ENCODE measurements at places on chromosomes 3 and 15. TPM values are rescaled to one million over a fixed set of nuclear protein-coding genes. Genes with fewer than 3 reads are reported as not detected.

DNA sequence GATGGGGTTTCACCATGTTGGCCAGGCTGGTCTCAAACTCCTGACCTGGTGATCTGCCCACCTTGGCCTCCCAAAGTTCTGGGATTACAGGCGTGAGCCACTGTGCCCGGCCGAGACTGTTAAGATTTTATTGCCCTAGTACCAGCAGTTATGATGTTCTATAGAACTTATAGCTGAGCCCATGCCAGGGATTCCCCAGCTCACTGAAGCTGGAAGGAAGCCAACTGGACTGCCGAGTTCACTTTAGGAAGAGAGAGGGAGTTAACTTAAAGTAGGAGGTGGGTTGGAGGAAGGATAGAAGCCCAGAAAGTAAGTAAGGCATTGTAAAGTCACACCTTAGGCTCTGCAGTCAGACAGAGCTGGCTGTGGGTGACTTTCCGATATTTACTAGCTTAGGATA lies 101.1 kb upstream of the BOC start:
- no peak for DNase-seq

DNA sequence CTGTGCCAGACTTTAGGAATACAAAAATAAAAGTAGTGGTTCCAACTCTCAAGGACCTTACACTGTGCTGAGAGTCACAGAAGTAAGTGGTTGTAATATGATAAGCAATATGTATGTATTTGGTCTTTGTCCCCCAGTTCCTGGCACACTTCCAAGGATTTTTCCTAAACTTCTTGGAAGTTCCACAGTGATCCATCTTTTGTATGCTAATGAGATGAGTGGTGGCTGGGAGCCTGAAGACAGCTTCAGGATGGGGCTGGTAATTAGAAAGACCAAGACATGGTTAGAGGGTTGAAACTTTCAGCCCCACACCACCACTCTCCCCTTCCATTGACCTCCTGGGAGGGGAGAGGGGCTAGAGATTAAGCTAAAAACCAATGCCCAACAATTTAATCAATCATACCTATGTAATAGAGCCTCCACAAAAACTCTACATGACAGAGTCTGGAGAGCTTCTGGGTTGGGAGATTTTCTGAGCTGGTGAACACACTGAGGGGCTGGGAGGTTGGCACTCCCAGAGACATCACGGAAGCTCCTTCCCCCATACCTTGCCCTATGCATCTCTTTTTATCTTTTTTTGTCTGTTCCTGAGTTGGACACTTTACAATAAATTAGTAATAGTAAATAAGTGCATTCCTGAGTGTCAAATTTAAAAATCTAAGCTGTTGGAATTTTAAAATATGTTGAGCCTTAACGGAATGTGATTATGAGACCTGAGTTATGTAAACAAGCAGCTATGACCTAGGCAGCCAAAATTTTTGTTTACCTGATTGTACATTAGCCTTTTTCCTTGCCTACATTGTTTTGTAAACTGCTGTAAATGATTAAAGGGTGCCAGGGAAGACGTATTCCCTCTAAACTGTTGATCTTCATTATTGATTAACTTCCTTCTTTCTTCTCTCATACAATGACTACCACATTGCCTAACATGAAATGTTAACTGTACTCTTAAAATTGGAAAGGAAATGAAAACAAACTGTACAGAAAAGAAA lies 24.3 kb downstream of the CD200R1L start:
- no peak for DNase-seq

DNA sequence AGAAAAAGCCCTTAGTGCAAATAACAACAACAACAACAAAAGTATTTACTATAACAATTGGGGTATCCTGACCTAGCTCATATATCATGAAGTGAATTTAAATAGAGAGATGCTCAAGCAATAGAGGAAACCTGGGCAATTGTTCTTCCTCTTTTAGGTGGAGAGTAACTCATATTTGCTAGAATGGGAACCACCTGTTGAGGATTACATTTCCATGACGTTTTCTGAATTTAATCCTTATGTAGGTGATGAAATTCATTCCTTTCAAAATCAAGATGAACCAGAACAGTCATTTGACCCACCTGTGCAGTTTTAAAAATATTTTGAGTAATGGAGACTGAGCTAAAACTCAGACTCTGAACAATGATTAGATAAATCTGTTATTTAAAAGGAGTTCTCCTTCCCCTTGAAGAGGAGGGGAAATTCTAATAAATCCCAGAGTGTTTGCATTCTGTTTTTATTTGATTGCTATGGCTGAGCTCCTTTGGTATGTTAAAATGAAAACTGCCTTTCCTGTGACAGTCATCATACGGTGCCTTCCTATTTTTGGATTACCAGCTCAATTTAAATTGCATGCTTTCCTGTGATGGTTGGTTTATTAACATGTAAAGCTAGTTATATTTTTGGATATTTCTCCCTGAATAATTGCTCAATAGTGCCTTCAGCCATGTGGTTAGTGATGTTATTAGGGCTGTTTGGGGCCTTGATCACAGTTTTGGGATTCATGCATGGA lies 24.3 kb downstream of the VPS8 start:
- no peak for DNase-seq

GRCh38 chr3:134357914-134358811 lies 16.1 kb downstream of the AMOTL2 start:
- peak; percentile 26 for DNase-seq

DNA sequence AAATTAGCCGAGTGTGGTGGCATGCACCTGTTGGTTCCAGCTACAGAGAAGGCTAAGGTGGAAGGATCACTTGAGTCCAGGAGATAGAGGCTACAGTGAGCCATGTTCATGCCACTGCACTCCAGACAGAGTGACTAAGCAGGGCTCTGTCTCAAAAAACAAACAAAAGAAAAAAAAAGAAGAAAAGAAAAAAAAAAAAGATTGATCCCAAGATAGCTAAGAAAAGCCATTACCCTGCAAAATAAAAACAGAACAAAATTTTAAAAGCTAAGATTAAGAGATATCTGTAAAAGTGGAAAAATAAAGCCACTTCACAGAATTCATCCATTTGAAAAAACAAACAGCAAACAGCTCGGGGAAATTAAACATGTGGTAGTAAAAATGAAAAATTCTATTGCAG lies 23.8 kb downstream of the LRRC2 start:
- DNase-seq = no peak

DNA sequence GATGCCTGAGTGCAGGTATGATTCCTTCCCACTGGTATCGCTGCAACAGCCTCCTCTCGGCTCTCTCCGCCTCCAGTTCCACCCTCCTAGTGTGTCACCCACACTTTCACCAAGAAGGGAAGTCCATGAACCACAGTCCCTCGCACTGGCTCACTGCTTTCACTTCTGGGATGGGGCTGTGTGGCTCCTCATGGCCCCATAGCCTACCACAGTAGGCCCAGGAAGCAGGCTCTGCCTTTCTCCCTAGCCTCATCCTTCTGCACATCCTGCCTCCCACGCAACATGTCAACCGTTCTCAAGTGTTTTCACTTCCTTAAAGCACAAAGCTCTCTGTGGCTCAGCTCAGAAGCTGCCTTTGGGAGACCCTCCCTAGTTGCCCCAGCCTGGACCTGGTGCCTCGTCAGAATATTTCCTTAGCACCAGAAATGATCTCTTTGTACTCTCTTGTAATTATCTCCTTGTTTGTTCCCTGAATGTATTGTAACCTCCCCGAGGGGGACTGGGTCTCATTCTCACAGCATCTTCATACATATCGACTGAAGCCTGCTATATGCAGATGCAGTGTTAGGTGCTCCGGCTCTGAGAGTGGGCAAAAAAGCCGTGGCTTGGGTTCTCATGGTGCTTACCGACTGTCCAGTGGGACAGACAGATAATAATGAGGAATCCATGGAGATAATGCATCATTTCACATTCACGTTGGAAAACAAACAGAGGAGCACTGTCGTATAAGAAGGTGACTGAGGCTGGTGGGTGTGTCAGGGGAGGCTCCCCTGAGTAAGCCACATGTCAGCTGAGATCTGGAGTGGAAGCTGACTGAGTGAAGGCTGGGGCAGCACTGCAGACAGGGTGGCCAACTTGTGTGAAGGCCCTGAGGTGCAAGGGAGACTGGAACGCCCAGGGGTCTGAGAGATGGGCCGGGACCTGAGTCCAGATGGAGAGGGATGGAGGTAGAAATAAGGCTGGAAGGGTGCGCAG lies 107.1 kb downstream of the DGKG start:
- DNase-seq = peak; percentile 77

DNA sequence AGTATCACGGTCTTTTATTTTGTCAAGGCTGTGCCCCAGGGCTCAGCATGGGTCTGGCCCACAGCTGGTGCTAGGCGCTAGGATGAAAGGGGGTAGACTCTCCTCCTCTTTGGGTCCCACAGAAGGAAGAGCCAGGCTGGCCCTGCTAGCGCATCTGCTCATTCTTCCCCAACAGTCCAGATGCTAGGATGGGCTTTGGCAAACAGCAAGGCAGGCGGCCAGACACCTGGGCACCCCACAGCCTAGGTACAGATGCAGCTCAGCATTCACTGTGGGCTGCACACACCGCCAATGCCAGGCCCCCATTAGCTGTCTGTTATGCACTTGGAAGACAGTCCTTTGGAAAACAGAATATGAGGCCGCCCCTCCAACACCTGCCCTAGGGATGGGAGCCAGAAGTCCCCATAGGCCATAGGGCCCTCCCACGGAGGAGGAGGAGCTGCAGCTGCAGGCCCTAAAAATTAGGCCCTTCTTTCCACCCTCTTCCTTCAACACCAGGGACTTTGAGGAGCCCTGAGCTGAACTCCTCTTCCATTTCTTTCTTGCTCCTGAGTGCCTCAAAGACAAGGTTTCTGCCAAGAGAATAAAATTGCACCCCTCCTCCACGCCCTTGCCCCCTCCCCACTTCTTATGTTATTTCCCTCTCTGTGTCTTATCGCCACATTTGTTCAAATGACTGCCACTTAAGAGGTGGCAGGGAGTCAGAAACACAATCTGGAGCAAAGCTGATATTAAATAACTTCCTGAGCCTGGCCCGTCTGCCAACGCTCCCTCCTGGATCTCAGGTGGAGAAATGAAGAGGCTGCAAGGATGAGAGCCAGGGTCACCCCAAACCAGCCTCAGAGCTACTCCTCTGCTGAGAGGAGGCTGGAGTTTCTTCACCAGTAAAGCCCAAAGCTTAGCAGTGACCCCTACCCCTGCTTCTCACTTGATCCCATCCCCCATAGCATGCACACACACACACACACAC lies 13.7 kb downstream of the NTRK3 start:
- DNase-seq = no peak

DNA sequence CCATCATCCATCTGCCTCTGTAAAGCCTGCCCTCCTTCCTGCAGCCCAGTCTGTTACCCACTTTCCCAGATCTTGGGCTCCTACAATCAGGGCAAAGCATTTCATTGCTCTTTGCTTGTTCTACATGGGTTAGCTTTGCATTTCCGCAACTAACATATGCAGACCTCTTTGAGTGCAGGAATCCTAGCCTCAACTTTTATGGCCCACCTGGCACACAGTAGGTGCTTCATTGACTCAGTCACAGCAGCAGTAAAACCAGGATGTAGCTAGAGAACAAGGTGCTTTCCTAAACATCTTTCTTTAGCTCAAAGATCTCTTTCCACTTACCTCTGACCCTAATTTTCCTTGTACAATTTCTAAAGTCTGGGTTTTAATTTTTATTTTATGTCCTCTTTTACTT lies 3.5 kb downstream of the CD80 start:
- no peak for DNase-seq

GRCh38 chr15:70910958-70911357 lies 18.3 kb downstream of the LRRC49 start:
- no peak for DNase-seq

Gene KY
- not detected for total RNA-seq

All from activated CD4-positive, alpha-beta memory T cell treated with anti-CD3 and anti-CD28 coated beads for 36 hours (primary cell).